Fibroblast of the aortic adventitia (primary cell): ENCODE measurements at places on chromosomes 6 and 20. TPM values are rescaled to one million over a fixed set of nuclear protein-coding genes. Genes with fewer than 3 reads are reported as not detected.
A peak's percentile ranks its signal among the peaks of the same experiment; 100 is the strongest.

FAM83B gene
- 0.09 TPM in 1 of 2 replicates, not detected in the other for total RNA-seq

GRCh38 chr20:14953736-14954135, 616.3 kb upstream of the FLRT3 start:
- DNase-seq = no peak

GRCh38 chr6:15901141-15902115, 227.5 kb upstream of the MYLIP start:
- no peak for DNase-seq

GRCh38 chr20:16128538-16129106, 444.6 kb downstream of the KIF16B start:
- DNase-seq = no peak

- DNase-seq = no peak
Measured at GRCh38 chr6:136956590-136957544, 34.8 kb downstream of the SLC35D3 start.

DNA sequence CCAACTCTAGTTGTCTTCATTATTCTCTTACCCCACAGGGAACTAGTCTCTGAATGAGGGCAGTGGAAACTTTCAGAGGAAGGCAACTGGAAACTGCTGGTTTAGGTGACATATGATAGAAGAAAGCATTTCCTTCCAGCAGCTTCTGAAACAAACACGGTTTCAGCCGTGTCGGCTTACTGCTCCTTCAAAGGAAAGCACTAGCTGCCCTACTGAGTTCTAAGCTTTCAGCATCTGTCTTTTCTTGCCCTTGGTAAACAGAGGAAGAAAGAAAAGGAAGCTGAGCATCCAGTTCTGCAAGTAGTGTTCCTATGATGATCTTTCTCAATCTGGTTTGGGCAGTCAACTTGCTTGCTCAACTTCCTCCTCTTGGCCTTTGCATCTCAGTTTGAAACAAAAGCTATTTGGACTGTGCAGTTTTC, 117.5 kb upstream of the CEP85L start:
- DNase-seq = no peak

SLC22A3 gene
- total RNA-seq = 0.72 and 1.5 TPM in 2 replicates

DNA sequence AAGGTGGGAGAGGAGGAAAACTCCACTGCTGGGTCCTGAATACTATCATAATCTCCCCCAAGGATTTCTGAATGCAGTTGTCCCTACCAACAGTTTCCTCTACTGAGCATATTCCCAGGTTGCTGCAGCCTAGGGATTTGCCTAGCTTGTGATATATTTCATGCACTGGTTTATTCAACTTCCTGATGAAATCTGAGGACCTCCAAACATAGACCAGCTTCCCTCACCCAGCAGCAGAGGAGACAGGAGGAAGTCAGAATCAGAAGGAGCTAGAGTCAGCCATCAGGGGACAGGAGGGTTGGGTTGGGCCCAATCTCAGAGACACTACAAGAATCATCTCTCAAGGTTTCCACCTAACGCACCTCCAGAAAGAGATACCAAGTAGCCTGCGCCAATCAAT, 138.4 kb upstream of the TOP1 start:
- DNase-seq = no peak

PABPC1L gene
- 7.9 and 13.8 TPM in 2 replicates for total RNA-seq

DNA sequence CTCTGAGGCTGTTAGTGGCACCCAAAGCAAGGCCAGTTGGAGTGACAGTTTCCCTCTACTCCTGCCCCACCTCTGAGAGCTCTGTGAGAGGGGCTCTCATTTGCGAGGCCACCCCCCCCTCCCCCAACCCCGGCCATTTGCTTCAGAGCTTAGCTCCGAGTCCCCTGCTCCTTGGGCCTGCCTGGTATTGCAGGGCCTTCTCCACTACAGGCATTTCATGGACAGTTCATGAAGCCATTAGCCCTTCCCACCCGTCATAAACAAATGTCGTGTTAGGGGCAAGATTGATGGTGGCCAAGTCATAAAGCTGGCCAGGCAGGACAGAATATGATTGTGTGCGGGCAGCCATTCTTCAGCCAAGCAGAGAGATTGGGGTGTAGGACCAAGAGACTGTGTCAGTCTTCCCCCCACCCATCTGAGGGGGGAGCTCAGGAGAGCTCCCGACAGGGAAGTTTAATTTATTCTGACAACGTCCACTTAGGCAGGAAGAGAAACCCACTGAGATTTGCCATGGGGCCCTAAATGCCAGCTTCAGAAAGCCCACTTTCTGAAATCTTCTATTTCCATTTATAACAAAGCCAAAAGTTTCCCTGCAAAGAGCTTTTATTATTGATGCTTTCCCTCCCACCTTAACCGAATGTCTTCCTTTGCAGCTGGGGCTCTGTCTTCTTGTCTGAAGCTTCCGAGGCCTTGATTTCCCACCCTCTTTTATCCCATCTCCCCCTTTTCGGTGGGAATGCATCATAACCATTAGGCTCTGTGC, 7.2 kb downstream of the FOXC1 start:
- DNase-seq = peak; percentile 66

SENP6 gene
- 96.6 and 113 TPM in 2 replicates for total RNA-seq

GRCh38 chr20:976033-976432, 26.1 kb downstream of the RSPO4 start:
- DNase-seq = no peak

DNA sequence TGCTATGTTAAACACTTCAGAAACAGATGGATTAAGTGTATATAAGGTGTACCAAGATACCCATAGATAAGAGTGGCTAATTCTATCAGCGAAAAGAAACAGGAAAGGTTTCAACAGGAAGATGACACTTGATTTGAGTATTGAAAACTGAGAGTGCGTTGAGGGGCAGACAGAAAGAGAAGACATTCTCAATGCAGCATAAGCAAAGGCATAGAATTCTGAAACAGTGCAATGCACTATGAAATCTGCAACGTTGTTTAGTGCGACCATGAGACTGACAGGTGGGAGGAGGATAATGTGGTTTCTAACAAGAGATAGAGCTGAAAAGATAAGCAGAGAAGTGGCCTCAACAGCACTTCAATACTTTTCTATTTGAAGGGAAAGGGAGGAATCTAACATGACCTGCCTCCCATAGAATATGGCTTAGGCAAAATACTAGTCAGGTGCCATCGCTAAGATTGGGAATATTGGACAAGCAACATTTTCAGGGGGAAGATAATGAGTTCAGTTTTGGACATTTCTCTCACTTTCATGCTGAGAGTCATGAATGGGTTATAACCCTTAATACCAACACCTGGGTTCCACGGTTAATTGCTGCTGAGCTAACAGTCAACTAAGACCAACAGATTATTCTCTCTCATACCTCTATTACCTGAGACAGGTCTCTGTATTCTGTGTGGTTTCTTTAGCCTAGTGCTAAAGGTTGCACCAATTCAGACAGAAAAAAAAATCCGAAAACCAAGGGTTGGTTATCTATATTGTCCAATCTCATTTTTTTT, 312.9 kb upstream of the ARID1B start:
- DNase-seq = no peak

LIN28B gene
- not detected in 2 replicates for total RNA-seq

- no peak for DNase-seq
Measured at GRCh38 chr20:46148313-46149208, 30.4 kb downstream of the CD40 start.

METTL24 gene
- total RNA-seq = 0.09 and 0.16 TPM in 2 replicates

ULBP2 gene
- 2.5 and 3.3 TPM in 2 replicates for total RNA-seq

DNA sequence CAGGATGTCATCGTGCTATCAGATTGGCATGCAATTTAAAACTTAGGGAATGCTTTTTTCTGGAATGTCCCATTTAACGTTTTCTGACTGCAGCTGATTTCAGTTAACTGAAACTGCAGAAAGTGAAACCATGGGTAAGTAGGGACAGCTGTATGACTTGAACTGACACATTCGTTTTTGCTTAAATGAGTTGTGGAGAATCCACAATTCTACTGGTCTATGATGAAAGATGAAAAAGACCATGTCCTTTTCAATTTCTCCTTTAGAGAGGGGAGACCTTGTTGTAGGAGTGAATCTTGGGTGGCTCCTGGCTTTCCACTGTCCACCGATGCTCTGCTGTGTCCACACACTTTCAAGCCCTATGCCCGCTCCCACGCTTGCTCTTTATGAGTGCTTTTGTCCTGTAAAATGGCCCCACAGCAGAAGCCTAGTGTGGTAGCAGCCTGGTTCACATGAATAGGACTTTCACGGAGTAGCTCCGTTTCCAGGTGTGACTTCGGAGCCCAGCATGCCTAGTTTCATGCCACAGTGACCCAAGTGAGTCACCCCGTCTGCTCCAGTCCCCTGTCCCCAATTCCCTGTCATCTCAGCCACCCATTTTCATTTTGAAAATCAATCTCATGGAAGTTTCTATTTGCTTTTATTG, 21.9 kb downstream of the DYNLT1 start:
- DNase-seq = no peak

PGBD1 gene
- 7.7 and 8.1 TPM in 2 replicates for total RNA-seq

HLA-DPA1 gene
- 0.18 and 1.8 TPM in 2 replicates for total RNA-seq

DNA sequence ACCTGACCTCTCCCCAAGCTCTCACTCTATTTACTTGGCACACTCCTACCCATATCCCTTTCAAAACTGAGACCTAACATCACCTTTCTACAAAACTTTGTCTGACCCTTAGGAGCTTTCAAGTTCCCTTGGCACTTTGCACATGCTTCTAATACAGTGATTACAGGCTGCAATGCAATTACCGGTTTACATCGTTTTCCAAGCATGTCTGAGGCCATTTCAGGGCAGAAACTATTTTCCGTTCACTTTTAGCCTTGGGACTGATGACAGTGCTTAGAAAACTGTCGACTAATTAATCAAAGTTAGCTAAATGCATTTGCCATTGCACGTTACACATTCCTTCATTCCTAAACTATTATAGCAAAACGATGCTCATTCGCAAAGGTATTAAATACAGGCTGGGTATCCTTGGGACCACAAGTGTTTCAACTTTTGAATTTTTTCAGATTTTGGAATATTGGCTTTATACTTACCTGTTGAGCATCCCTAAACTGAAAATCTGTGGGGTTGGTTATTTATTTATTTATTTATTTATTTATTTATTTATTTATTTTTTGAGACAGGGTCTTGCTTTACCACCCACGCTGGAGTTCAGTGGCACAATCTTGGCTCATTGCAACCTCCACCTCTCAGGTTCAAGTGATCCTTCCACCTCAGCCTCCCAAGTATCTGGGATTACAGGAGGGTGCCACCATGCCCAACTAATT, 3.3 kb downstream of the RARS2 start:
- DNase-seq = no peak

DNA sequence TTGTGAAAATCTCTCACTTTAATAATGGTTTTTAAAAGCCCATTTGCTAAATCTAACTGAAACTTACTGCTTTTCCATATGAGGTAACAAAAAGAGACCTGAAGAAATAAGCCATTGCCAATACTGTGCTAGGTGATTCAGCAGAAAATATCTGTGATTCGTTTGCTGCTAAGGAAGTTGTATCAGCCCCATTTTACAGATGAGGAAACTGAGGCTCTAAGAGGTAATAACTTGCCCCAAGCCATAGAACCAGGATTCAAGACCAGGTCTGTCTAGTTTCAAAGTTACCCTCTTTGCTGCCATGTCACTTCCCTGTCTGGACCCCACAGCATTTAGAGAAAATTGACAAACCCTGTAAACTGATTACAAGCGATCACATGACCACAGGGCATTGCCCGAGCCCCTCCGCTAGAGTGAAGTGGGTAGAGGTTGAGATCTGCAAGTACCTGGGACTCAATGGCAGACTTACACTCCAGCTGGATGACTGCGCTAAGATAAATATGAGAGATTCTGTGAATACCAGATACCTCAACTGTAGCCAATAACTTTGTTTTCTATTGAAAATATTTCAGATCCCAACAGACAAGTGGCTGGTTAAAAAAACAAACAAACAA, 69.3 kb downstream of the TNFRSF21 start:
- DNase-seq = no peak

RBM24 gene
- total RNA-seq = 0.65 and 1.9 TPM in 2 replicates

DNA sequence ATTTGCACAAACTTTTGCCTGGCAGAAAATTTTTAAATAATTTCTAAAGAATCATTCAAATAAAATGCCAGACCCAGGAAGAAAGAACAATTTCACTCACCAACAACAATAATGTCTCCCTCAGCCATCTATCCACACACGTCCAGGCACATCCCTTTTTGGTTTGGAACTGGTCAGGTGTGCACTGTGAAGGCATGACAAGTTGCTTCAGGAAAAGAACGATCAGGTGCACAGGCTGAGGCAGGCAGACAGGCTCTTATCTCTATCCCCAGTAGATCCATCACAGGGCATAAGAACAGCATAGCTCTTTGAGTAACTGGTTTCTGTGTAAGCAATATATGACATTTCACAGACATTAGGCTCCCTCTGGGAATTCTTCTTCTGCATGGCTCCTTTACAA, 18.1 kb upstream of the NXT1 start:
- DNase-seq = no peak

TRAPPC3L gene
- total RNA-seq = 0.45 TPM in 1 of 2 replicates, not detected in the other

ATP6V1G2 gene
- 3.8 and 6.7 TPM in 2 replicates for total RNA-seq

LY86 gene
- not detected in 2 replicates for total RNA-seq

DNA sequence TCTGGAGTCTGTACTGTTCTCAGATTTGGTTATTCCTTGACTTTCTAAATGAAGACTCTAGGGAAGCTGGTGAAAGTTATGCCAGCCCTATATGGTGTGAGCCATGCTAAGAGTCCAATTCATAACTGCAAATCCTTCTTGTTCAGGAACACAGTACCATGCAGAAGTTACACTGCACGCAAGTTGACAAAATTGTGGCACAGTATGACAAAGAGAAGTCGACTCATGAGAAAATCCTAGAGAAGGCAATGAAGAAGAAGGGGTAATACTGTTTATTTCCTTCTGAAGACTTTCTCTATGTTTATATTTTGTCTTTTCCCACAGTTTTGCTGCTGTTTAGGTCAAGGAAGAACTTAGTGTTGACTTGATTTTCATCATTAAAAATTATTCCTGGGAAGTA, 61.2 kb upstream of the LAMP5 start:
- no peak for DNase-seq

SFTA2 gene
- total RNA-seq = not detected in 2 replicates

DNA sequence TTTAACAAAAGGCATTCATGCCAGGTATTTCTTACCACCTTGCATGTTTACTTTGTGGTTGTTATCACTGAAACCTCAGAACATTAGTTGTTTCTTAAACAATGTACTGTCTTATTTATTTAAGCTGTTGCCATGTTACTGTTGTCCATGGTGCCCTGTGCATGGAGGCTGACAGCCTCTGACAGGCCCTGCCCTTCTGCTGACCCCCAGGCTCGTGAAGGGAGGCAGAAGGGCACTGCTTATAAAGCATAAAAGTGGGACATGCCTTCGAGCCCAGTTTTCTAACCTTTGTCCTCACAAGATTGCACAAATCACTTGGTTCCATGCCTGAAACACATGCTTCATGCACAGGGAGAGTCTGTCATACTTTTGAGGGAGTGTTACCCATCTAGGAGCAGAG, 46.7 kb upstream of the CLIC5 start:
- DNase-seq = peak; percentile 35

WFDC5 gene
- total RNA-seq = not detected in 2 replicates

HCK gene
- not detected in 2 replicates for total RNA-seq

MYL9 gene
- total RNA-seq = 43.6 and 50.0 TPM in 2 replicates

GRCh38 chr6:75169689-75170586, 35.9 kb downstream of the COL12A1 start:
- DNase-seq = no peak

DNA sequence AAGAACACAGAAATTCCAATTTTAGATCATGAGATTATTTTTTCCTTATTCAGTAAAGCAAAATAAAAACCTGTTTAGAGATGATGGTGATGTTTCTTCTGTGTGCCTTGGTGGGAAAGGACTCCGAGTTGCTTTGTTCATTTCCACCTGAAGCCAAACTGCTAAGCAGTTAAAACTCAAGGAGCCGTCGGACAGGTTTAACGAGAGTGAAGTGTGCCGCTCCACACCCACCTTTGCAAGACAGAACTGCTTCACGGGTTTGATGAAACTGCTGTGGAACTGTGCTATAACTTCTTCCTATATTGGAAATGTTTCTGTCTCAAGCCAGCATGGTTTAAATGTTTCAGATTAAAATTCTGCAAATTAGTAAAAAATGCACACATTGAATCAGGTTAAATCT, 9.2 kb upstream of the DSP start:
- DNase-seq = no peak

EPM2A gene
- 7.2 and 8.0 TPM in 2 replicates for total RNA-seq
